Suprapubic skin (tissue), 4 donors: ENCODE measurements at places on chromosomes 3 and 15. TPM values are rescaled to one million over a fixed set of nuclear protein-coding genes. Genes with fewer than 3 reads are reported as not detected.

DNA sequence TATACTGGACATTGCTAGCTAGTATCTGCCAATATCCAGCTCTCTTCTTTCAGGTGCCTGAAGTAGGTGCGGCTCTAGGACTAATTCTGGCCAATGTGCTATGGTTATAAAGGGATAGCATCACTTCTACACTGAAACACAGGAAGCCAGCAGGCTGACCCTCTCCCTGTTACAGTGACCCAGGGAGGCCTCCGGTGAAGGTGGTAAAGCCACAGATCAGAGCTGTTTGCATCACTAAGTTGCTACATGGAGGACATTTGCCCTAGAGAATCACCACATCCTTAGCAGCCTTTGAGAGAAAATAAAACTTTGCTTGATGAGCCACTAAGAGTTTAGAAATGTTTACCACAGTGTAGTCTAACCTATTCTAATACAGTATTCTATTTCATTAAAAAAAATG is 161.4 kb downstream of the CHST2 start:
- H3K4me1 ChIP-seq, result peaks cover 3% of the 10 kb centered on the region
- no peak overlapping the region for H3K4me3 ChIP-seq

The CATSPER2 gene
- 4.2 TPM for total RNA-seq

GRCh38 chr3:137693791-137694190 is 70.3 kb upstream of the SOX14 start:
- no peaks in the 10 kb centered on the region for H3K36me3 ChIP-seq
- no peak overlapping the region for H3K4me3 ChIP-seq
- H3K27ac ChIP-seq, result no peak overlapping the region
- H3K27me3 ChIP-seq, result no peaks in the 10 kb centered on the region

The SLC6A11 gene
- total RNA-seq, result 7.4 TPM

- no peak for DNase-seq
- H3K27ac ChIP-seq, result no peak overlapping the region
- H3K4me3 ChIP-seq, result no peak overlapping the region
- no peaks in the 10 kb centered on the region for H3K27me3 ChIP-seq
- no peaks in the 10 kb centered on the region for H3K36me3 ChIP-seq
- no peaks in the 10 kb centered on the region for H3K4me1 ChIP-seq
These were observed 24.7 kb upstream of the HHLA2 start for GRCh38 chr3:108271626-108272025.

The MEX3B gene
- total RNA-seq, result 1.6 TPM

- no peak overlapping the region for H3K4me3 ChIP-seq
- no peak overlapping the region for H3K27ac ChIP-seq
- H3K36me3 ChIP-seq, result no peaks in the 10 kb centered on the region
- peaks cover 28% of the 10 kb centered on the region for H3K4me1 ChIP-seq
- H3K27me3 ChIP-seq, result no peaks in the 10 kb centered on the region
These were observed 501.7 kb downstream of the SHQ1 start for GRCh38 chr3:72346526-72346926.

- H3K27ac ChIP-seq, result no peak overlapping the region
- H3K27me3 ChIP-seq, result peaks cover 29% of the 10 kb centered on the region
- no peak overlapping the region for H3K4me3 ChIP-seq
- no peaks in the 10 kb centered on the region for H3K36me3 ChIP-seq
- H3K4me1 ChIP-seq, result no peaks in the 10 kb centered on the region
- no peak for DNase-seq
These were observed 201.7 kb upstream of the LINGO1 start for GRCh38 chr15:77834276-77834990.

DNA sequence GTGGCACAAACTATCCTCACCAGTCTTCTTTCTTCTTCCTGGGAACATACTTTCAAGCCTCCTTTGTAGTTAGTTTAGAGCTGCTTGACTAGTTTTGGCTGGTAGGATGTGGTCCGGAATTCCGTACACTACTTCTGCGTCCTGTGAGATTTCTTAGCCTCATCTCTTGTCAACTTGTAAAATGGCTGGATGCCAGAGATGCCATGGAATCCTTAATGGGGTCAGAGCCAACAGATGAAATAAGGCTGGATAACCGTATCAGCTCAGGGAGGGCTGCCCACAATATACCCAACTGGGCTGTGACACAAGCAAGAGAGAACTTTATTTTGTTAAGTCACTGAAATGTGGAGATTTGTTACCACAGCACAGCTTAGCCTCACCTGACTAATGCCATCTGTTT is 466.9 kb upstream of the MDFIC2 start:
- DNase-seq, result no peak
- no peak overlapping the region for H3K4me3 ChIP-seq
- no peak overlapping the region for H3K27ac ChIP-seq
- no peaks in the 10 kb centered on the region for H3K36me3 ChIP-seq
- no peaks in the 10 kb centered on the region for H3K27me3 ChIP-seq

GRCh38 chr3:172279191-172279640 is 169.0 kb downstream of the GHSR start:
- H3K36me3 ChIP-seq, result no peaks in the 10 kb centered on the region
- no peak overlapping the region for H3K4me3 ChIP-seq
- peaks cover 7% of the 10 kb centered on the region for H3K4me1 ChIP-seq
- no peak overlapping the region for H3K27ac ChIP-seq
- no peaks in the 10 kb centered on the region for H3K27me3 ChIP-seq
- no peak for DNase-seq
